ENCODE measurements at places on chromosomes 6 and 20.

GRCh38 chr6:153043719-153044118, 41.2 kb upstream of the MTRF1L start:
- no peak for DNase-seq

- DNase-seq, result no peak
Measured at GRCh38 chr6:135743476-135743875, 108.0 kb upstream of the PDE7B start.

GRCh38 chr20:10472871-10473270, 37.8 kb downstream of the SLX4IP start:
- no peak for DNase-seq

- peak; percentile 28 for DNase-seq
Measured at GRCh38 chr6:30357678-30358540, 13.0 kb downstream of the RPP21 start.

DNA sequence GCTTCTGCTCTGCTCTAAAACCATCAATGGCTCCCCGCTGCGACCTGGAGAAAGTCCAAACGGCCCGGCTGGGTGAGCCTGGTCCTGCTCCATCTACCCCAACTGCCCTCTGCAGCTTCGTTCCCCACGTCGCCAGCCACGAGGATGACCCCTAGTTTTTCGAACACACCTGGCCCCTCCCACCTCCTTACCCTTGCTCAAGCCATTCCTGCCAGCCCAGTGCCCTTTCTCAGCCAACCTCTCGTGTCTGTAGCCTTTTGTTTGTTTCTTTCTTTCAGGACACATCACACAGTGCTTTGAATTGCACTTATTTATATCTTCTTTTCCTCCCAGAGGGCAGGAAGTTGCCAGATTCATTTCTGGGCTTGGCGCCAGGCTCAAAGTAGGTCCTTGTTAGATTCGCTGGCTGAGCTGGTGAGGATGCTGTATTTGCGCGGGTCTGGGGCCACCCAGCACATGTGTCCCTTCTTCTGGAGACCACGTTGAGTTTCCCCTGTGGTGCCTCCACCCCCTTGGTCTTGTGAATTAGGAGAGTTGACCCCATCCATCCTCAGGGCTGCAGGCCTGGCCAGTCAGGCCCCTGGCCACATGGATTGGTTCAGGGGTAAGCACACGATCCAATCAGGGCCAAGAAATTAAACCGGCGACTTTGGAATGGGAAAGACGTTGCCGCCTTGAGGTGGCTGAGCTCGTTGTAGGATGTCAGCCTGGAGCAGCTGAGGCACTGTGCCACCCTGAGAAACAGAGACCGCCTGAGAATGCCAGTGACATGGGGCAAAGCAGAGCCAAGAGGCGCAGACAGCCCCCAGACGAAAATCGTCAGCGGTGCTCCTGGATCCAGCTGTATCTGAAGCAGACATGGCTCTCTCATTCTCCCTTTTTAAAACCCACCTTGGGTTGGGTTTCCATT, 156.0 kb downstream of the CEBPB start:
- no peak for DNase-seq

GRCh38 chr6:156804402-156804801, 27.2 kb downstream of the ARID1B start:
- DNase-seq, result no peak

- DNase-seq, result no peak
Measured at GRCh38 chr20:58518896-58519593, 3.8 kb upstream of the APCDD1L start.

DNA sequence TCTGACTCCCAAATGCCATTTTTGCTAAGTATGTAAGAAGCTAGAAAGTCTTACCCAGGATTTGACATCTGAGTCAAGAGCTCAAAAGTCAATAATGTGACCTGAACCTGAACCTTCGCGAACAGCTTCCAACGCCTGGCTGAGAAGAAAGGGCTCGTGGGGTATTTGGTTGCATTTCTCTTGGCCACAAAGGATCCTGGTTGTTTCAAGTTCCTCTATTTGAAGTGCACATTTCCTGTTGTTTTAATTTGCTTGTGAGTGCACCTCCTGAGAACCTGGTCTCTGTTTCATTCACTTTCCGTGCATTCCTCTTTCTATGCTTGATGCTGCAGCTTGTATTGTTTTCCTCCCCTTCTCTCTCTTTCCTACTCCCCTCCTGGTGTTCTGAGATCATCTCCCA, 212.5 kb downstream of the FOXA2 start:
- no peak for DNase-seq

GRCh38 chr6:152146385-152146784, 338.9 kb downstream of the ESR1 start:
- DNase-seq, result no peak

DNA sequence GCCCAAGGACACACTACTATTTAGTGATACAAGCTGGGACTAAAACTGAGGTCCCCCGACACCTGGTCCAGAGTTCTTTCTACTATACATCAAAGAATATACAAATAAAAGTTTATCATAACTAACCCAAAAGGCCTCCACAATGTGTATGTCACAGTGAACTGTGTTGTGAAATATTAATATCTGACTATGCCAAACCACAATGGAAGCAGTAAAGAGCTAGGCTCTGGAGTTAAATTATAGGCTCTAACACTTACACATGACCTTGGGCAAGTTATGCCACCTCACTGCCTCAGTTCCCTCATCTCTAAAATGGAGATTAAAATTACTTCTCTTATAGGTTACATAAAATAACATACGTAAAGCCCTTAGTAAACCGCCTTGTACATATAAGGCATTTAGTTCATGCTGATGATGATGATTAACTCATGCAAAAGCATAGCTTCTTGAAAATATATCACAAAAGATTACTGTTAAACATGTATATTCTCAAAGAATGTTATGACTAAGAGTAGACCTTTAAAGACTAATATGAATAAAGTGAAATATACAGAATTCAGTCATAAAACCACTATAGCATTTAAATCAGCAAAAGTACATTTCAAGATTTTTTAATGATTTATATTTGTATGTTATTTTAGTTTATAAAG, 5.7 kb downstream of the SUPT3H start:
- no peak for DNase-seq

GRCh38 chr6:163311830-163312229, 102.7 kb upstream of the QKI start:
- DNase-seq, result no peak

DNA sequence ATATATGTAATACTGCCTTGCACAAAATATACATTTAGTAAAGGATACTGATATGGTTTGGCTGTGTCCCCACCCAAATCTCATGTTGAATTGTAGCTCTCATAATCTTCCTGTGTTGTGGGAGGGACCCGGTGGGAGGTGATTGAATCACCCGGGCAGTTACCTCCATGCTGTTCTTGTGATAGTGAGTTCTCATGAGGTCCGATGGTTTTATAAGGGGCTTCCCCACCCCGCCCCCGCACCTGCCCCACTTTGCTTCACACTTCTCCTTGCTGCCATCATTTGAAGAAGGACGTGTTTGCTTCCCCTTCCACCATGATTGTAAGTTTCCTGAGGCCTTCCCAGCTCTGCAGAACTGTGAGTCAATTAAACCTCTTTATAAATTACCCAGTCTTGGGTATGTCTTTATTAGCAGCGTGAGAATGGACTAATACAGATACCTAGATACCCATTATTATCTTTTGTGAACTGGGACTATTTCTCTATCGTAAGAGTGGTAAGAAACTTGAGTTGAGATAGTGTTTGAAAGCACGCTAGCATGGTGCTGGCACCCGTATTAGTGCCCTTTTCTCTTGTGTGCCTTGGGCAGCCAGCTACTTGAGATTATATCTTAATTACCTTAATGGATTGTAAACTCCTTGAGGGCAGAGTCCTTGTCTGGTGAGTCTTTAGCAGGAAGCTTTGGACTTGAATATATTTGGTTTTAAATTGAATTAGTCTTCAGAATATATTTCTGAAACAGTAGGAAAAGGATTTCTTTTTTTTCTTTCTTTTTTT, 25.6 kb downstream of the TOP1 start:
- DNase-seq, result no peak

- DNase-seq, result no peak
Measured at GRCh38 chr6:56821005-56821432, 133.9 kb upstream of the BEND6 start.

- no peak for DNase-seq
Measured at GRCh38 chr20:37757550-37757949, 63.7 kb downstream of the CTNNBL1 start.

GRCh38 chr6:156544046-156544445, 233.1 kb upstream of the ARID1B start:
- DNase-seq, result no peak

DNA sequence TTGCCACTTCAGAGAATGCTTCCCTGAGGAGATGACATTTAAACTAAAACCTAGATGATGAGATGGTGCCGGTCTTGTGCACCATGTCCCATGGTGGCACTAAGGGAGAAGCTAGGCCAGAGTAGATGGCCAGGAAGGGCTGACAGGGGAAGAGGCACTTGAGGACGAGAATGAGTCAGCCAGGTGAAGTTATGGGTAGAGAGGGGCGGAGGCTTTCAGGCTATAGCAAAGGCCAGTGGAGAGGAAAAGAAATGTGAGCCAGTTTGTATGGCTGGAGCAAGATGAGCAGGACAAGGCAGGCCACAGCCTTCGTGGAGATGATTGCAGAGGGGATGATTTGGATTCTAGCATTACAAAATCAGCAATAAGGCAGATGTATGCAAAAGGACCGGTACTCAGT, 44.7 kb upstream of the ADGRF4 start:
- DNase-seq, result no peak

- DNase-seq, result no peak
Measured at GRCh38 chr20:60171313-60171712, 213.1 kb downstream of the CDH26 start.

- no peak for DNase-seq
Measured at GRCh38 chr6:80098392-80098791, 8.1 kb upstream of the BCKDHB start.

DNA sequence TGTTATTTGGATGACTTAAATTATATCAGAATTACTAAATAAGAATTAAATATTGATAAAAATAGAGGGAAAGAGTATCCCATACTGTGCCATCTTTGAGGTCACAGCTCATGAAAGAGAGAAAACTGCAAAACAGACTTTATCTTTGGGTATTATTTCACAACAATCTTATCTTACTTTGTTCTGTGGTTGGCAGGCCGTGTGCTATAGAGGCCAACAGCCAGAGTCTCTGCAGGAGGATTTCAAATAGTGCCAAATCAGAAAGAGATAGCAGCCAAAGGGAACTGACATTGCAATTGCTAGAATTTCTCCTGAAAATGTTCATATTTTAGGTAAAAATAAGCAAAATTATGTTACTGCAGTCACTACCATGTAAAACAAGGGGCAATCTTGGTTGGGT, 354.2 kb downstream of the GRIK2 start:
- no peak for DNase-seq

DNA sequence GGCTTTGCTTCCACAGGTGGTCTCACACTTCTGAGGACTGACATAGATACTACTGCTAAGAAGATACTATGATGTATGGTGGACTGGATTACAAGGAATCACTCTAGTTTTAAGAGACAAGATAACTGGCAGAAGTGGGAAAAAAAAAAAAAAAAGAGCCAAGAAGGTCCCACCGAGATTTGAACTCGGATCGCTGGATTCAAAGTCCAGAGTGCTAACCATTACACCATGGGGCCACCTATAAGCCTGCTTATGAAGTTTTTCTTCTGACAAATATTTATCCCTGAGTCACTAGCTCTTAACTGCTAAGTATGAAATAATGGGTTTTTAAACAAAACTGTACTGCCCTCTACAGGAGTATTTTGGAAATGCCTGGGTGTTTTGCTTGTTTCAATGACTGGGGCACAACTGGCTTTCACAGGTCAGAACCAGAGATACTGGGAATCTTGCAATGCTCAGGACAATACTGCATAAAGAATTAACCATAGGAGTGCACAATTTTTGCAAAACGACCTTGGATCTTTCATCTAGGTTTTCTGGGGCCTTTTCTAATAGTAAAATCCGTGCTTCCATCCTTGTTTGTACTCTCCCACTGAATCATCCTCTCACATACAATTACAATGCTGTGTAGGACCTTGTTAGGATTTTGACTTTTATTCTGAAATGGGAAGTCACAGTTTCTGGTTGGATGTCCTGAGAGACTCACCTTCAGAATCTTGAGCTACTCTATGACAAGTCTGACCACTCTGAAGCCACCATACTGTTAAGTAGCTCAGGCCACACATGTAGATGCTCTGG, 116.3 kb downstream of the OR2B2 start:
- no peak for DNase-seq

DNA sequence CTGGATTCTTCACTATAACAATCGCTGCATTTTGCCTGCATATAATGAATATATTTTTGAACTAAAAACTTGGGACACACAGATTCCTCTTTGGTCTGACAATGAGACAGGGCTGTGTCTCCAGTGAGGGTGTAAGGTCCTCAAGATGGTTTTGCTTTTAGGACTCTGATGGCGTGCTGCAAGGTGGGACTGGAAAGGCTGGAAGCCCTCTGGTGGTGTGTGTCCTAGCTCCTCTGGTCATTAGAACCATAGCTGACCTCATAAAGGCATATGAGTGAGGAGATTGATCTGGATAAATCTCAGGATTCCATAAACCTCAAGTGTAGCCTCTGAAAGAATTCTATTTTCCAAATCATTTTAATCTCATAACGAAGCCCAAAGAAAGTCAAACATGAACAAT, 108.4 kb upstream of the ASF1A start:
- DNase-seq, result no peak

Data from substantia nigra (tissue), 51 donors.